ENCODE measurements at places on chromosomes 2 and 18.

DNA sequence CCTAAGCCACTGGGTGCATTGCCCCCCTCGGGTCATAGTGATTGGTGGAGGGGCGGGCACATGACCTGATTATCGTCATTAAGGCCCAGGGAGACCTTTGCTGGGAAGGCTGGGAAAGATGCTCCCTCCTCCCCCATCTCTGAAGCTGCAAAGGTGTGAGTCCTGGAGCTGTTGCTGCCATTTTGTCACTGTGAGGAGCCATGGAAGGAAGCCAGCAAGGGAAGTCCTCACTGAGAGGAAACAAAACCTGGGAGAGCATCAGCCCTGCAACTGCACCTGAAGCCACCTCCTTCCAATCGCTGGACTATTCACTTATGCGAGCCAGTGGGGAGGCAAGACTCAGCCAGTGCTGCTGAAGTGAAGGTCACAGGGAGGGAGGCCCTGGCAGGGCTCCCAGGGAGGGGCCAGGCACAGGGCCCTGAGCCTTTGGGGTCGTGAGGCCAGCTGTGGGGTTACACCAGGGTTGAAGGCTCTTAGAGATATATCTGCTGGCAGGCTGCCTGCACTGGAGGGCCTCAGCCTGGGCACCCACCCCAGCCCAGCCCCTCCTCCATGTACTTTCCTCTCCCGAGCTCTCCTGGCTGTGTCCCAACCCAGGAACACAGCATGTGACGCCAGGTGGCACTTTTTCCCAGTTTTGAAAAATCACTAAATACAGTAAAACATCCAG lies 10.7 kb upstream of the FAHD2A start:
- no peak for DNase-seq

DNA sequence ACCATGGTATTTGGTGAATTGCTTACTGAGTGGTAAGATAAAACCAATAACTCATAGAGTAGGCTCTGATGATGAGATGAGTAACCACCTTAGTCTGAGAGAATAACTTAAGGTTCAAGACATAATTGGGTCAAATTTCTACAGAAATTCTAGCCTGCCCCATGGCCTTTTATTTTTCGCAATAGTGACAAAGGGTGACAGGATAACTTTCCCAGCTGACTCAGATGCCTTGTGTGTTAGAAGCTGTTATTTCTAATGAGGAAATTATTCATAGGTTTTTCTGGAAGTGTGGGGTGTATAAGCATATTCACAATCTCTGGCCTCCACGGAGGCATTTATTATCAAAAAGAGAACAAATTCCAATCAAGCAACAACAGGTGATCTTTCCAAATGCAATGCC lies 159.0 kb downstream of the NUP35 start:
- DNase-seq = no peak

GRCh38 chr2:175687465-175687864 lies 314.6 kb downstream of the LNPK start:
- no peak for DNase-seq

GRCh38 chr2:100703213-100703612 lies 116.7 kb upstream of the NPAS2 start:
- DNase-seq = no peak

DNA sequence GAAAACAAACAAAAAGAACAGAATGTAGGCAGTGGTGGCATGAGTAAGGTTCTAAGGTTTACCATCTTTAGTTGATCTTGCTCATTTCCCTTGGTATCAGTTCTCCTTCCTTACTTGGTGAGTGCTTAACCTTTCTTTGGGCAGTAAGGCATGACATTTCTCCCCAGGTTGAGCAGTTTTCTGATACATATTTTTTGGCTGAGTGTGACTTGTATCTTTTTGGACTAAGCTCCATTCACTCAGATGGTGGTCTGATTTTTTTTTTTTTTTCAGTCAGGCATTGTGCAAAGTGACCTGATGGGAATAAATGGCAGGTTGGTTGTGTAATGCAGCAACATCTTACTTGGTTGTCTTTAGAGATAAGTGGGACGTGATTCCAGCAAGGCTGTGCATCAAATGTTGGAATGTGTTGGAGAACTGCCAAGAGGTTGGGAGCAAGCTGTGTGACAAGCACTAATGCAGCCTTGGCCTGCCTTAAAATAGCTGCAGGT lies 15.1 kb downstream of the SPTBN1 start:
- no peak for DNase-seq

DNA sequence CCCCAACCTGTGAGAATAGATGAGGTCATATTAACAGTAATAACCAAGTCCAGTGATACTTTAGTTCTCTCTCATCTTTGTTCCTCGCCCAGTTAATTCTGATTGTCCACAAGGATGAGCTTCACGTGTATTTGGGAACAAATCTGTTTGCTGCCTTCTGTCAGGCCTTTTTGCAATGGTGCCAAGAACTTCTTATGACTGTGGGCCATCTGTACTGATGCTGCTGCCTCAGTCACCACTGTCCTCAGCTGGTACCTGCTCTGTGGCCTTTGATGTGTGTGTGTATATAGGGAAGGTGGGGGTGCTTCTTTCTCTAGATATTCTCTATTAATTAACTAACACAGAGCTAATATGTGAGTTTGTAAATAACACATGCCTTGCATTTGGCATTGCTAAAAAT lies 392.9 kb downstream of the TGIF1 start:
- DNase-seq = no peak

DNA sequence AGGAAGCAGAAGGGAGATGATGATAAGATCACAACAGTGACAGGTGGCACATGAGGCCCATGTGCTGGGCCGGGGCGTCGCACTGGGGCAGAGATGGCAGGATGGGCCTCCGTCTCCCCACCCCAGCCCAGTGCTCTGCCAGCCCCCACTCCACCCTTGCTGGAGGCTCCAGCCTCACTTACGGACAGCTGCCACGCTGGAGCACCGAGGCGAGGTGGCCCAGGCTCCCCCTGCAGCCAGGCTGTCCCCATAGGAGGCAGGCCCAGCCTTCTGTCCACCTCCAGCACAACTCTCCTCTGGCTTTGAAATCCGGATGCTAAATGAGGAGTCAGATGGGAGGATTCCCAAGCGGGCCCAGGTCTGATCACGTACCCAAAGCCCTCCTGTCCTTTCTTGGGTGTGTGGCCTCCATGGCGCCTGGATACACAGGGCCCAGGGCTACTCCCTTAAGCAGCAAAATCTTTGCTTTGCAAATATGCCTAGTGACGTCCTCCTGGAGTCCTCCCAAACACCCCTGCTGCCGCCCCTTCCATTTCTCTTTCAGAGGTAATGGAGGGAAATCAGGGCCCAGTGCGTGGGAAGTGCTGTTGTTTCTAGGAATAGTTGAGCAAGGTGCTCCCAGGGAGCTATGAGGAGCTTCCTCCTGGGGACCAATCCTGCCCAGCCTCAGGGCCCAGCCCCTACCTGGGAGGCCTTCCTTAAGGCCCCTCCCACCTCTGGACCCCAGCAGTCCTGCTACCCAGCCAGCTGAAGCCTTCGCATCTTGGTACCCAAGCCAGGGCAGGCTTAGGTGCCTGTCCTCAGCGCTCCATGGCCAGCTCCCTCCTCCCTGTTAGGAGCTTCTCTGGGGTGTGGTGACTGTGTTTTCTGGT lies 170.4 kb upstream of the MYCN start:
- DNase-seq = no peak

DNA sequence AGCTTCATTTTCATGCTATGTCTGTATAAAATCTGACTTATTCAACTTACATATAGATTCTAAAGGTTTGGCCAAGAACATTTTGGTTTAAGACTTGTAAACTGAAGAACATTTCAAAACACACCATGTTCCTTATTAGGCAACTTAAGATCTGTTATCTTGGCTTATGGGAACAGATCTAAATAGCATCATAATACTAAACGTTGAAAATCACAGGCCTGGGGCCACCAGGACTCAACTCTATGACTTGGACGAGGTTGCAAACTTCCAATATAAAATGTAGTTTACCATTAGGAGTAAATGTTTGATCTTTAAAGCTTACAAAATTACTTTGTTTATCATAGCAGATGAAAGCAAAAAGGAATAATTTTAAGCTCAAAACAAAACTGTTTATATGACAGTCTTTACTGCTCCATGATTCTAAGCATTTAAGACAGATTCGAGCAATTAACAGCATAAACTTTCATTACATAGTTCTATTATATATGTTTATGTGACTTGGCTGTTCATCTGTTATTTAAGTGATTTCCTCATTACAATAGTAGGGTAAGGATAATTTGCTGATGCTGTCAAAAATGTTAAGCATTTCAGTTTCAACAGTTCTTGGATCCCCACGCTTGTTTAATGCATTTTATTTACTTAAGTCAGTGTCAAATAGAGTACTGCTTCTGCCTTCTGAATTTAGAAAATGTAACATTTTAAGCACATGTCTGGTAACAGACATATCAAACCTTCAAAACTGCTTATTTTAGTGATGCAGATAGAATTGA lies 8.3 kb downstream of the TCF4 start:
- no peak for DNase-seq

GRCh38 chr18:3748086-3748485 lies 298.1 kb downstream of the TGIF1 start:
- no peak for DNase-seq

DNA sequence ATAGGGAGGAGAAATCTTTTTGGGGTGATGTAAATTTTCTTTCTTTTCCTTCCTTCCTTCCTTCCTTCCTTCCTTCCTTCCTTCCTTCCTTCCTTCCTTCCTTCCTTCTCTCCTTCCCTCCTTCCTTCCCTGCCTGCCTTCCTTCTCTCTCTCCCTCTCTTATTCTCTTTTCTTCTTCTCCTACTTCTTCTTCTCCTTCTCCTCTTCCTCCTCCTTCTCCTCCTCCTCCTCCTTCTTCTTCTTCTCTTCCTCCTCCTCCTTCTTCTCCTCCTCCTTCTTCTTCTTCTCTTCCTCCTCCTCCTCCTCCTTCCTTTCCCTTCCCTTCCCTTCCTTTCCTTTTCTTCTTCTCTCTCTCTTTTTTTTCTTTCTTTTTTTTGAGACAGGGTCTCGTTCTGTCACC lies 59.9 kb downstream of the MYOM1 start:
- DNase-seq = no peak

DNA sequence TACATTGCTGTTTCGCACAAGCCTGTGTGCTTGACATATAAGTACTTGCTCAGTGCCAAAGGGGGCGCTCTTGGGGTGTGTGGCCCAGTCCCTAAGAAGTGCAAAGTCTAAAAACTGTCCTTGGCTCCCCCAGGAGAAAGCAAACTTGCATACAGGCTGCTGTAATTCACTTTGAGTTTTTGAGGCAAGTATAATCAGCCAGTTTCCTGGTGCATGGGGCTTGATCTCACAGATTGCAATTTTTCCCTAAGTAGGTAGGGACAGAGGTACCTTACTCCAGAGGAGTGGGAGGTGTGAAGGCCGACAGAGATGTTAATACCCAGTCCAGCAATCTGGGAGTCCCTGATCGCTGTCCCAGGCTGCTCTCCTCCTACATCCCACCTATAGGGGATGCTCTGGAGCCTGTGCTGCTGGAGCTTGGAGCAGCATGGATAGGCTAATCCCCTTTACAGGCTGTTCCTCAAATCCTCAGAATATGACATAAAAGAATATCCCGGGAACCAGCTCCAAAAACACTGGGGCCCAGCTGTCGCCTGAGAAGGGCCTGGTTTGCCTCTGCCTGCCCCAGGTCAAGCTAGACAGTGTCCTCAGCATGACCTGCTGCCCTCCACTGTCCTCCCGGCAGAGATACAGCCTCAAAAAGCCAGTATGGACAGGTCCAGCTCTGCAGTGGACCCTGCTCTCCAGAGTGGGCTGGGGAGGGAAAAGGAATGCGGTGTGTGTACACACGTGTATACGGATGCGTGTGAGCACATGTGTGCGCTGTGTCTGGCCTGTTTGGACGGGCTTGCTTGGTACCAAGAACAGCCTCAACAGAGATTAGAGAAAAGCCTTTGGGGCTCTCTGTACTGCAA lies 136.5 kb upstream of the HAAO start:
- DNase-seq = no peak

DNA sequence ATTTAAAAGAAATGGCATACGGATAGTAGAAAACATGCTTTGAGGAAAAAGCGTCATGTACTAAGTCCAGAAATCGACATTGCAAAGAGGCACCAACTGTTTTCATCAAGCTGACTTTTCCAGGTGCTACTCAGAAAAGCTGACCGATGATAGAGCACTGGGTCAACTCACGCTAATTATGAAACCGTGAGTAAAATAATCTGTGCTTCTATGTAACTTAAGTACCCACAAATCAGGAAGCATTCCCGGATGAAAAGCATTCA lies 353 bp upstream of the NUP35 start:
- DNase-seq = no peak

DNA sequence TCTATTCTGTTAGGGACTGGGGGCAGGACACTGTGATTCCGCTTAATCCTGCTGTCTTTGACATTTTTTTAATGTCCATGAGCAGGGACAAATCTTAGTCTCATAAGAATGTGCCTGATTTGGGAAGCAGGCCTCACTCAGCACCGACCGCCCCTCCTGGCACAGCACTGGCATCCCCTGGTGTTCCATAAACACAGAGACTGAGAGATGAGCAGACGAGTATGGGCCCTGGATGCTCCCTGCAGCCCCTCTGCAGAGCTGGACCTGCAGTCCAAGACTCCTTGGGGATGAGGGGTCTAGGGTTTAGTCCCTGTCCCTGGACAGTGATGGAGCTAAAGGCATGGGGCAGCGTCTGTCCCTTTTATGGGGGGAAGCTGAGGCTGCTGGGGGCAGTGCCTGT lies 81.6 kb downstream of the NDUFA10 start:
- DNase-seq = no peak

DNA sequence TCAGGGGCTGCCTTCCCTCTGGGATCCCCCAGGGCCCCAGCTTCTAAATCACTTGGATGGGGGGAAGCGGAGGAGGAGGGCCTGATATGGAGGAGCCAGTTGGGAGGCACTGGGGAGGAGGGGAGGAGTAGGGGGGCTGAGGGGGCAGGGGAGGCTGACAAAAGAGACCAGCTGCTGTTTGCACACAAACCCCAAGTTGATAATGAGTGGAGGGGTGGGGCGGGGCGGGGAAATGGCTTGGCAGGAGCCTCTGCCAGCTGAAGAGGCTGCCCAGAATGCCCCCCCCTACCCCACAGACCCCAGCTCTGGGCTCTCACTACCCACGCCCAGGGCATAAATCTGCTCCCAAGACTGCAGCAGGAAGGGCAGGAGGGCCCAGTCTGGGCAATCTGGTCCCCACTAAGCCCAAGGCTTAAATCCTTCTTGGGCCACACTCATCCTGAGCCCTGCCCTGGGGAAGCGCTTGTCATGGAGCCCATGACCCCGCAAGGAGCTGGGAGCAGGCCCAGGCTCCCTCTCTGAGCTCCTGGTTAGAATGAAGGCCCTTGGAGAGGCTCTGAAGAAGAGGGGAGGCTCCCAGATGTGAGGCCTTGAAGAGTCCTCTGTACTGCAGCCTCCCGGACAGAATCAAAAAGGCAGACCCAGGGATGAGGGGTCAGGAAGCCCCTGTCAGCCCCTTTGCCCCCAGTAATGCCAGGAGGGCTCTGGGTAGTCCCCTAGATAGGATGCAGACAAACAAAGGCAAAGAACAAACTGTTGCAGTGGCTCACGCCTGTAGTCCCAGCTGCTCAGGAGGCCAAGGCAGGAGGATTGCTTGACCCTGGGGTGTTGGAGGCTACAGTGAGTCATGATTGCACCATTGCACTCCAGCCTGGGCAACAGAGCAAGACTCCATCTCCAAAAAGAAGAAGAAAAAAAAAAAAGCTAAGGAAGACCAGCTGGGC lies 24.8 kb upstream of the PTMA start:
- no peak for DNase-seq
